ENCODE measurements at places on chromosomes 11 and 22.
A peak's percentile ranks its signal among the peaks of the same experiment; 100 is the strongest.

DNA sequence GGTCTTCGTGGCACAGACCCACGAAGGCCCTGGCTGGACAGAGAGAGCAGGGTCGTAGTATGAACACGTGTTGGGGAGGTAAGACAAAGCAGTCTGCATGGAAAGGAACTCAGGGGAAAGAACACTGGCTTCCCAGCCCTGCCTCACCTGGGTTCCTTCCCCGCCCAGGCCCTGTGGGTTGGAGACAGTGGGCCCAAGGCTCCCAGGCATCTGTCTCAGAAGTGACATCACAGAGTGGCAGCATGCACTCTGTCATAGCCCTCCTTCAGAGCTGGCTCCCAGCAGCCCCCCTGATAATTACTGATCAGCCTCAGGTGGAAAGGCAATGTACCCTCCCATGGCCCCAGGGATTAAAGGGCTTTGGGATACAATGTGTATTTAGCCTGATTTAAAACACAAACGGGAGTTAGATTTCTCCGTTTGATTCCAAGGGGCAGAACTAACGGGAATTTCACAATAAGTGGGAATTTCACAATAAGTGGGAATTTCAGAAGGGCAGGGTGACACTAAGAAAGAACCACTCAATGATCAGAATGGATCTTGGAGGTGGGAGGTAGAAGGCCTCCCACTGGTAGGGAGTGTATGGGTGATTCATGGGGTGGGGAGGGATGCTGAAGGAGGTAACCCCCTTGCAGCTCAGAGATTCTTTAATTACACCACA lies 65.1 kb downstream of the SLC22A12 start:
- no peak for DNase-seq

- DNase-seq = peak; percentile 13
Measured at GRCh38 chr11:11931461-11932055, 76.9 kb downstream of the DKK3 start.

DNA sequence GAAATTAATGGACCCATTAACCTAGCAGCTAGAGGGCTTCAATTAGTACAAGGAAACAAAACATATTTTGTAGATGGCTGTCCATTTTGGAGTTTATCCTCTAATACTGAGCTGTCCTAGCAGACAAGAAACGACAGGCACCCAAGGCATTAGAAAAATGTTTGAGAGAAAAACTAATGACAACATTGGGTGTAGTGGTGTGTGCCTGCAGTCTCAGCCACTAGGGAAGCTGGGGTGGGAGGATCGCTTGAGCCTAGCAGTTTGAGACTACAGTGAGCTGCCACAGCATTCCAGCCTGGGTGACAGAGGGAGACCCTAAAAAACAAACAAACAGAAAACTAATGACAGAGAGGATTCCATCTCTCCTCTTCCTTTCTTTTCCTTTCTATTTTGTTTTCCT lies 1.5 kb downstream of the A4GALT start:
- DNase-seq = no peak

DNA sequence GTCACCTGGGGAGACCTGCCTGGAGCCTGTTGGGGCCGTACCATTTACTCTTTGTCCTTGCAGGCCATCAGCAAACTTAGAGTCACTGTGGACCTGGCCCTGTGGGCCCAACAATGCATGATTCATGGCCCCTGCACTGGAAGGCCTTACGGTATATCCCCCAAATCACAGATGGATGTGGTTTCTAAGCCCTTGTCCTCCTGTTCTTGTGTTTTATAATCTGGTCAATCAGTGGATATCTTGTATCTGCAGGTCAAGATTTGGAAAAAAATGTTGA lies 6.2 kb downstream of the TSKU start:
- no peak for DNase-seq

GRCh38 chr11:11553573-11553972 lies 68.2 kb downstream of the GALNT18 start:
- DNase-seq = no peak

DNA sequence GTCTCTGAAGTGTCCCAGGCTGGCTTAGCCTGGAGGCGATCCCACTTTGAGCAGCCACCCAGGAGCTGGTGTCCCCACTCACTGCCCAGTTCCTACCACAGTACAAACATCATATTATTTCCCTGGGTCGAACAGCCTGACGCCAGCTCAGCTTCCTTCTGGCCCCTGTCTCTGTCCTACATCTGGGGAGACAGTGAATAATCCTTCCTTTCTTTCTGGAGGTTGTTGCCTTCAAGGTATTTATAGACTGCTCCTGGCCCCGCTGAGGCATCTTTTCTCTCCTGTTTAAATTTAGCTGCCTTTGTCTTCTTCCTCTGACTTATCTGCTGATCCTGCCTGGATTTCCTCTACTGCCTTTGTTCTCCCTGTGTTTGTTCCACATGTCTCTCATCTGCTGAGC lies 56.8 kb upstream of the LRRC55 start:
- DNase-seq = no peak

- no peak for DNase-seq
Measured at GRCh38 chr11:93118276-93118675, 79.5 kb downstream of the SLC36A4 start.

DNA sequence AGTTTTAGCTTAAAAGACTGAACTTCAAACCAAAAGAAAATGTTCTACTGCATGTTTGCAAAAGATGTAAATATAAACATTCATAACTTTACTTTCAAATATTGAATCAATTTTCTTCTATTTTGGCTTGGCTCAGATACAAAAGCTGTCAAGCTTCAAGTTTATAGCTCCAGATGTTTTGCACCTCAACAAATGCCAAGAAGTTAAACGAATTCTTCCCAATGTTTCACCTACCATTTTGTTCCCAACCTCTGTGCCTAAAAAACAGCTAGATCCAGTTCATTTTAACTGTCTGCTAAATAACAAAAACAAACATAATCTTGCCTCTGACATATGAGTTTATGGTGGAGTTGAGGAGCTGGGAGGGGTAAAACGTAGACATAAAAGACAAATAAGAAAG lies 76.5 kb downstream of the RAB30 start:
- DNase-seq = no peak

DNA sequence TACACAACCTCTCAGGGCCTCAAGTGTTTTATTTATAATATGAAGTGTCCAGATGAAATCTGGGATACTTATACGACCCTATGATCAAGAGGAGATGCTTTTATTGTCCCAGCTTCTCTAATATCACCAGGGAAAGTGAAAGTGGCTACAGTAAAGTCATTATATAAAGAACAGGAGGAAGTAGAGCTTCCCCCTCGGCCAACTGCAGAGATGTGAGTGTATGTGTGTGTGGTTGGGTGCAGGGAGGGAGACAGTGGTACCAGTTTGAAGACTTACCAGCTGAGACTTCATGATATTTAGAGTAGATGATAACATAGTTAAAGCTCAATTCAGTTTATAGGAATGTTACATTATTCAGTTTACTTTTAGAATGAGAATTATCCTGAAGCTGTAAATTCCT lies 373.6 kb upstream of the DDI1 start:
- DNase-seq = no peak

- DNase-seq = peak; percentile 55
Measured at GRCh38 chr11:79439410-79439885, 1.4 kb downstream of the TENM4 start.

DNA sequence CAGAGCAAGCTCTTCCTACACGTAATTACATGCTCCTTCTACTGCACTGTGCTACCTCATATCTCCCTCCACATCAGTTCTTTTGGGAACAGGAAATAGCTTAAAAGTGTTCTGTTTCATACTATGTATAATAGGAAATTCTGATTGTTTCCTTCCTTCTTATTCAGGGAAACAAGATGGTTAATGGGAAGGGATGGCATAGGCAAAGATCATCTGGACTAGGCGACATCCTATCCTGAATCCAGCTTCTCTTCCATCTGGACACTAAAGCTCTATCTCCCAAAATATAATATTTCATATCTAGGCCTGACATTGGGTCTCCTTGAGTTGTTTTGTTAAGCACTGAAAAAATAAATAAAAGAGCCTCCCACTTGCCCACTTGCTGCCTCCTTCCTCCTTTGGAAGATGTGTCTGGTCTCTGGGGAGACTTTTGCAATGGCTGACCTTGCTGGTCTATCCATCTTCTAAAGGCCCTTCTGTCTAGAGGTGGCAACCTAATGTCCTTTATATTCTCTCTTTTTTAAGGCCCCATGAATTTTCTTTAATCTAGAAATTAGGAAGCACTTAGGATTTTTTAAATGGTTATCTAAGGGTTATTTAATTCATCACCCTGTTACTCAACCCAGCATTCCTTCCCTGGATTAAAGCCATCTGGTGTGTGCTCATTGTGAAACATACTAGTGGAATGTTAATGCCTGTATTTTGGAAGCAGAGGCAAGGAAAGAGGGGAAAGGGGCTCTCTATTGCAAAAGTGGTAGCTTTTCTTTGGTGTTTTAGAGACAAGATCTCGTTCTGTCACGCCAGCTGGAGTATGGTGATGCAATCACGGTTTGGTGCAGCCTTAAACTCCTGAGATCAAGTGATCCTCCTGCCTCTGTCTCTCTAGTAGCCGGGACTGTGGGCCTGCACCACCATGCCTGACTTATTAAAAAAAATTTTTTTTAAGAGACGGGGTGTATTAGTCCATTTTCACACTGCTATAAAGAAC lies 20.6 kb downstream of the CLMP start:
- no peak for DNase-seq

DNA sequence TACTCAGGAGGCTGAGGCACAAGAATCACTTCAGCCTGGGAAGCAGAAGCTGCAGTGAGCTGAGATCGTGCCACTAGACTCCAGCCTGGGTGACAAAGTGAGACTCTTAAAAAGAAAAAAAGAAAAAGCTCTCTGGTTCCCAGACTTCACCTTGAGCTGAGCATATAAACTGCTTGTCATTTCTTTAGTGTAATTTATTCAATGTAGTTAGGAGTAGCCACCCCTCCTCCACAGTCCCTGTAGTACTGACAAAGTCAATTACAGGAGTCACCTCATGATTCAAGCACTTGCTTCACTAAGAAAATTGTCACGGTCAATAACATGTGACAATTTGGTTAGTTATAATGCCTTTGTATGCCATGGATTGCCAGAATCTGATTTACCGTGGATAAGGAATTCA lies 7.2 kb downstream of the OR4D10 start:
- no peak for DNase-seq

DNA sequence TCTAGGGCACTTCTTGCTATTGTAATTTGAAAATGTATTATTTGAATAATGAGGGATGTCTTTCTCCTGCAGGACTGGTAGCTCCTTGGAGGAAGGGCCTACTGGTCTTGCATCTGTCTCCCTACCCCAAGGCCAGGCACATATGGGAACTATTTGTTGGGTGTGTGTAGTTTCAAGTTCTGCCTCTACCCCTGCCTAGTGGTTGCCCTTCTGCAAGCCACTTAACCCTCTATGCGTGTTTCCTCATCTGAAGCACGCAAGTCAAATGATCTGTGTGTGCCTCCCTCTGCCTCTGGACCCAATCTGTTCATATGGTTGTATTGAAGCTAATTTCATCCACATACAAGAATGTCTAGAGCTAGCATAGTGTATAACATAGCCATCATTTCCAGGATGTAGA lies 67.0 kb downstream of the WNT11 start:
- no peak for DNase-seq

DNA sequence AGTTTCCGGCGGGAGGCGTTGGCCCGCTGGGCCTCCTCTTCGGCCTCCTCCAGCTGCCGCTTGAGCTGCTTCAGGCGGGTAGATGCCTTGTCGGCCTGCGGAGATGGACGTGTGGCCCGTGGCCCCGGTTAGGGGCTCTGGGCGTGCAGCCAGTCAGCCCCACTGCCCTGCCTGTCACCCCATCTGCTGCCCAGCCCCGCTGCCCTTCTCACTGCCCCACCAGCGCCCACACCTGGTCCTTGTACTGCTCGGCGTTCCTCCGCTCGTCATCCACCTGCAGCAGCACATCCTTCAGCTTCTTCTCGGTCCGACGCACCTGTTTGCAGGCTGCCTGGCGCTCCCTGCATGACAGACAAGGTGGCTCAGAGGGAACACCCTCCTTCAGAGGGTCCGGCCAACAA lies 31.2 kb downstream of the APOL1 start:
- no peak for DNase-seq

DNA sequence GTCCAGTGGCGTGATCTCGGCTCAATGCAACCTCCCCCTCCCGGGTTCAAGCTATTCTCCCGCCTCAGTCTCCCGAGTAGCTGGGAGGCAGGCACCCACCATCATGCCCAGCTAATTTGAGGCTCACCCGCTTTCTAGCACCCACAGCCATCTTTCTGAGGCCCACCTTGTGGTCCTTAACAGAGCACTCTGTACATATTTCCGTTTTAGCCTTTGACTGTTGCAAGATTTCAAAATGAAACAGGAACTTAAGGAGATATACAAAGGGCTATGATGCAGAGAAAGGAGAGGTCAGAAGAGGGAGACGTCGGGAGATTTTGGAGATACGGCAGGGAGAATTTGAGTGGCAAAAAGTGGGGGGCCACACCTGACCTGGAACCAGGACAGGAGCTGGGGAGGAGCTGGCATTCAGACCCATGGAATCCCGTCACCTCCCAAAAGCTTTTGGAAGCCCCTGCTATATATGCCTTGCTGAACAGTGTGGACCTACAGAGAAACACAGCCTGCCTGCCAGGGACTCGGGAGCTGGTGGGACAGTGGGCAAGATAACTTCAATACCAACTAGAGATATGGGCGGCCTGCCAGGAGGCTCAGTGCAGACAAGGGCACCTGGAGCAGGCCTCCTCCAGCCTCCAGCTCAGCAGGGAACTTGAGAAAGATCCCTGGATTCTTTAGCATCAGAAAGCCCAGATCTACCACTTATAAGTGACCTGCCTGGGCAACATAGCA lies 8.0 kb upstream of the CLCF1 start:
- DNase-seq = no peak

- no peak for DNase-seq
Measured at GRCh38 chr11:128462922-128463321, 124.4 kb downstream of the ETS1 start.

DNA sequence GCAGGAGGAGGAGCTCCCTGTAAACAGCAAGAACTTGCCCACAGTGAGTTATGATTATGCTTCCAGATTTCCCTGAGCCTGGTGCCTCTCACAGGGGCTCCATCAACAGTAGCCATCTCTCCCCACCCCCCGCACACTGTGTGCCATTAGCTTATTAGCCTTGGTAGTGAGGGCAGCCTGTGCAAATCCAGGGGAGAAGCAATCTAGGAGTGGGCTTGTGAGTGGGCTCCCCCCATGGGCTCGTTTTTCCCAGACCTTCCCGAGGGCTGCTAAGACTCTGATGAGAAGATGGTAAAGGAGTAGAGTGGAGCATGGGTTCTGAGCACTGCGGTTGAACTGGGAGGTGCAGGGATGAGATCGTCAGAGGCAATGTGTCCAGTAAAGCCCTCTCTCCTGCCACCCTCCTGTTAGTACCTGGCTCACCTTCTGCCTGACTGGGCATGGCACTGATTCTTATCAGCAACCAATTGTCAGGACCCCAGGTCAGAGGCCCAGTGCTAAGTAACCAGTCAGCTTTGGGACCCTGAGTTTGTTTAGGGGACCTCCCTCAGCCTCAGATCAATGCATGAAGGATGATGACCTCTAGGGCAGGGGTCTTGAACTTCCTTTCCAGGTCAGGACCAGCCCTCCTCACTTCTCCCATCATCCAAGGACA lies 38.4 kb upstream of the TP53I11 start:
- DNase-seq = no peak

- DNase-seq = no peak
Measured at GRCh38 chr11:11608783-11609232, 13.0 kb downstream of the GALNT18 start.
